Melanocyte of skin (primary cell): ENCODE measurements at places on chromosomes 2 and 18. TPM values are rescaled to one million over a fixed set of nuclear protein-coding genes. Genes with fewer than 3 reads are reported as not detected.

The KIAA2012 gene
- total RNA-seq, result not detected in 2 replicates

The GYPC gene
- 135 and 217 TPM in 2 replicates for total RNA-seq

The DSG2 gene
- 11.0 and 21.9 TPM in 2 replicates for total RNA-seq

The RIT2 gene
- not detected in 2 replicates for total RNA-seq

The CDK5R2 gene
- under 0.01 TPM in 1 of 2 replicates, not detected in the other for total RNA-seq

The BOLL gene
- total RNA-seq, result not detected in 2 replicates

The WNT6 gene
- total RNA-seq, result 0.34 and 0.36 TPM in 2 replicates

The ANKRD62 gene
- under 0.01 TPM in 1 of 2 replicates, not detected in the other for total RNA-seq

The HIBCH gene
- 23.3 and 27.8 TPM in 2 replicates for total RNA-seq

The COL4A4 gene
- total RNA-seq, result under 0.01 TPM in 1 of 2 replicates, not detected in the other

The SLC4A5 gene
- total RNA-seq, result 1.4 and 1.5 TPM in 2 replicates

The DCDC2C gene
- total RNA-seq, result not detected in 2 replicates

The STAT4 gene
- 0.73 and 2.1 TPM in 2 replicates for total RNA-seq

The C2orf81 gene
- 1.7 and 2.2 TPM in 2 replicates for total RNA-seq

The LRRTM4 gene
- not detected in 2 replicates for total RNA-seq

The ADD2 gene
- 0.67 and 2.6 TPM in 2 replicates for total RNA-seq

The ACVR1 gene
- total RNA-seq, result 15.3 and 19.0 TPM in 2 replicates

The AKAIN1 gene
- total RNA-seq, result not detected in 2 replicates

The POMC gene
- 3.1 and 12.0 TPM in 2 replicates for total RNA-seq

The DNAJC5G gene
- total RNA-seq, result not detected in 2 replicates

The SOX11 gene
- total RNA-seq, result under 0.01 TPM in 2 replicates

The SNTG2 gene
- total RNA-seq, result not detected in 2 replicates

The RANBP2 gene
- total RNA-seq, result 59.9 and 87.1 TPM in 2 replicates

The REG1B gene
- not detected in 2 replicates for total RNA-seq

The PRSS56 gene
- total RNA-seq, result under 0.01 TPM in 1 of 2 replicates, not detected in the other

The SLC9A2 gene
- total RNA-seq, result not detected in 2 replicates

The SH2D6 gene
- 1.4 TPM in 1 of 2 replicates, not detected in the other for total RNA-seq

The HOXD8 gene
- total RNA-seq, result 2.7 and 8.2 TPM in 2 replicates

The ZNF892 gene
- 5.6 and 6.7 TPM in 2 replicates for total RNA-seq

The ALK gene
- total RNA-seq, result 1.3 and 3.9 TPM in 2 replicates

The PSMD14 gene
- total RNA-seq, result 129 and 146 TPM in 2 replicates

The OXER1 gene
- total RNA-seq, result under 0.01 TPM in 1 of 2 replicates, not detected in the other

The TMEM163 gene
- total RNA-seq, result not detected in 2 replicates

The LBX2 gene
- 2.0 and 3.5 TPM in 2 replicates for total RNA-seq

The GLI2 gene
- under 0.01 TPM in 2 replicates for total RNA-seq

The ZSWIM2 gene
- not detected in 2 replicates for total RNA-seq

The SERPINB13 gene
- total RNA-seq, result not detected in 2 replicates

The CLEC4F gene
- total RNA-seq, result not detected in 2 replicates

The CD207 gene
- 0.34 and 0.36 TPM in 2 replicates for total RNA-seq

The CRACDL gene
- not detected in 2 replicates for total RNA-seq

The FBXO48 gene
- total RNA-seq, result 0.67 and 0.77 TPM in 2 replicates

The RAB12 gene
- total RNA-seq, result 53.6 and 61.7 TPM in 2 replicates

The RPIA gene
- total RNA-seq, result 11.0 and 13.4 TPM in 2 replicates

The MC4R gene
- 0.67 and 0.77 TPM in 2 replicates for total RNA-seq

The VIL1 gene
- not detected in 2 replicates for total RNA-seq

The DSEL gene
- 2.8 and 6.5 TPM in 2 replicates for total RNA-seq

The ACADL gene
- not detected in 2 replicates for total RNA-seq

The MOCOS gene
- 46.9 and 69.2 TPM in 2 replicates for total RNA-seq

The TSPYL6 gene
- not detected in 2 replicates for total RNA-seq

The TOGARAM2 gene
- under 0.01 TPM in 2 replicates for total RNA-seq

The CHRNA1 gene
- total RNA-seq, result 0.34 and 0.36 TPM in 2 replicates

The GKN1 gene
- not detected in 2 replicates for total RNA-seq

The ACMSD gene
- not detected in 2 replicates for total RNA-seq

The IAH1 gene
- total RNA-seq, result 47.5 and 77.8 TPM in 2 replicates

The CAPG gene
- 35.0 and 37.0 TPM in 2 replicates for total RNA-seq
